ENCODE measurements at places on chromosomes 1 and 21. TPM values are rescaled to one million over a fixed set of nuclear protein-coding genes. Genes with fewer than 3 reads are reported as not detected.

Gene SRRM1
- total RNA-seq: 52.5 TPM

Gene CCDC30
- 1.8 TPM for total RNA-seq

Gene ACTL8
- not detected for total RNA-seq

Gene CFAP126
- not detected for total RNA-seq

Gene PPFIA4
- 1.1 TPM for total RNA-seq

Gene RRP15
- 6.7 TPM for total RNA-seq

Gene MCL1
- total RNA-seq: 388 TPM

Gene KCNA10
- not detected for total RNA-seq

Gene SAMD13
- total RNA-seq: 1.3 TPM

Gene RUNX1
- 16.7 TPM for total RNA-seq

Gene FAM72C
- 0.07 TPM for total RNA-seq

Gene SPATA21
- total RNA-seq: 0.30 TPM

All from hepatocyte (in vitro differentiated cells).